Inflammatory macrophage (primary cell): ENCODE measurements at places on chromosomes 1 and 21.

GRCh38 chr1:24327891-24328290 is 8.7 kb downstream of the GRHL3 start:
- no peak for DNase-seq

GRCh38 chr1:221396526-221396925 is 345.4 kb downstream of the DUSP10 start:
- DNase-seq: no peak

DNA sequence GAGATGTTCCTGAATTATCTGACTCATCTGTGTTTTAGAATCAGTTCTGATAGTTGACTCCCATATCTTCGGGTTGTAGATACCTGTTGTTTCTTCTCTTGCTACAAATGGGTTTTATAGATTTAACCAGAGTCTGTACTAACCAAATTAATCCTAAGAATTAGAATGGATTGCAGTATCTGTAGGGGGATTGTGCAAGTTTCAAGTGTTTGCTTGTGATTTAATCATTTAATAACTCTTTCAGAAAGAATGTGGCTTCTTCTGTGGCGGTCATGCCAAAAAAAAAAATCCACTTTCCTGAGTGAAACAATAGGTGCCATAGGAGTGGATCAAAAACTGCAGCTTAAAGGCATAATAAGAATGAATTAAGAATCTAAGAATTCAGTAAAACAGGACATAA is 9.4 kb downstream of the IPO9 start:
- no peak for DNase-seq

GRCh38 chr1:33500547-33500946 is 28.1 kb downstream of the ZSCAN20 start:
- DNase-seq: no peak

GRCh38 chr1:150141452-150141851 is 8.3 kb upstream of the PLEKHO1 start:
- DNase-seq: peak; percentile 89

GRCh38 chr1:84995484-84996334 is 1.2 kb downstream of the MCOLN2 start:
- peak; percentile 17 for DNase-seq

DNA sequence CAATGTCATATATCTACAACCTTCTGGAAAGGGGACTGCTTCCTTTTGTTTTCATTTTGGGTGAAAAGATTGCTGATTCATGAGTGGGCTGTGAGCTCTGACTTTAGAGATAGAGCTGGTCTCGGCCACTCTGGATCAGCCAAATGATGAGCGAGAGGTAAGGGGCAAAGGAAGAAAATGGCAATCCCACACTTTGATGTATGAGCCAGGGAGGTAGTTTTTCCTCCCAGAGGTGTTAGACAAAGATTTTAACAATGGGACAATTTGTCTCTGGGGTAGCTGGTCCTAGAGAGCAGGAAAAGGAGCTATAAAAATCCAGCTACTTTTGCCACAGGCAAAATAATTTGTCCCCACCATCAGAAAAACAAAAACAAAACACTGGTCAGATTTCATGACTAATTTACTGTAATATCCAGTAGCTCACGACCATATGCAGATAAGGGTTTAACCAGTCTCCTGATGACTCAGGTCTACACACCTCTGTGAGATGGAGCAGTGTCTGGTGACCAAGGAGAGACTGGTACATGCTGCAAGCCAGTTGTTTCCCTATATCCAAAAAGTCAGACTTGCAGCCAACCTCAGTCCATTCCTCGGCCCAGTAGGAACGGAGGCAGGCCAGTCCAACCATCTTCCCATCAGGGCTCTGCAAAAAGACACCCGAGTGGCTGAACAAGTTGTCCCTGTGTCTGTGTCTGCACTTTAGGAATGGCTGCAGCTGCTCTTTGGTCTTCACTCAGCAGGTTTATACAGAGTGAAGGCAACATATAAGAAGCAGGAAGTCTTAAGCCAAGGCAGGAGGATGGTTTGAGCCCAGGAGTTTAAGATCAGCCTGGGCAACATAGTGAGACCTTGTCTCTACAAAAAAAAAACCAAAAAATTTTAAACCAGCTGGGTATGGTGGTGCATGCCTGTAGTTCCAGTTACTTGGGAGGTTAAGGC is 29.2 kb downstream of the DNASE2B start:
- DNase-seq: no peak

DNA sequence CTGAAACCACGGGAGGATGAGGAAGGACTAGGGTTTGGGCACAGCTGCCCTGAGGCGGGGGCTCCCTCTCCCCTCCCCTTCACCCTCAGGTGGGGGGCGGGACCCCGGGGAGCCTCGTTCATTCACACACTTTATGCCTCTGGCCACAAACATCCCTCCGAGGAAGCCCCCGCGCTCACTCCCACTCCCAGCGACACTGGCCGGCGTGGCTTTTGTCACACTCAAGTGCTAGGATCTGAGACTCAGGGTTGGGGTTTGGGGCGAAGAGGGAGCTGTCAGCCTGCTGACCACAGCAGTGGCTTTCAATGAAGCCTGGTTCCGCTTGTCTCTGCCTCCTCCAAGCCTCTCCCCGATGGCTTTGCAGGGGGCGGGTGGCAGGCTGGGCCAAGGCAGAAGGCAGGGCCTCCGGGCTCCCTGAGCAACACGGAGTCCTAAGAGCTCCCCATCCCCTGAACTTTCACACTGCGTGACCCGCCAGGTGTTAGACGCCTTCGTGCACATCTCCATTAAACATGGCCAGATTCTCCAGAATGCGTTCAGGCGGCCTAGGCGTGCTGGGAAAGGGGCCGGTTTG is 178.1 kb downstream of the NPHP4 start:
- no peak for DNase-seq

GRCh38 chr1:33634806-33635205 is 162.4 kb downstream of the ZSCAN20 start:
- DNase-seq: peak; percentile 13

- DNase-seq: no peak
Measured at GRCh38 chr1:200267937-200268336, 141.9 kb downstream of the ZNF281 start.

DNA sequence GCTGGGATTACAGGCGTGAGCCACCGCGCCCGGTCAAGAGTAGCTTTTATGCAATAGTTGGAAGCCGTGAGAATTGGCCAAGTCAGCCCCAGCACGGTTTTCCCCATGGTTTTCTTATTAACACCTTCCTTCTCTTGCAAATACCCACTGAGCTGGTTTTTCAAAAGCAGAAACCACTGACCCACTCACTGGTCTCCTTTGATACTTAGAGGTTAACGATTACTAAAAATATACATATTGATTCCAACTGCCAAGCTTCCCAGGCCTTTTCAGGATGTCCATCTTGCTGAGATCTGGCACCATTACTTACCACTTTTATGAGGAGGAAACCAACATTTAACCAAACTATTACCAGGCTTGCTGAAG is 25.9 kb upstream of the TARDBP start:
- no peak for DNase-seq

- DNase-seq: peak; percentile 64
Measured at GRCh38 chr1:164660412-164660772, 101.4 kb downstream of the PBX1 start.

DNA sequence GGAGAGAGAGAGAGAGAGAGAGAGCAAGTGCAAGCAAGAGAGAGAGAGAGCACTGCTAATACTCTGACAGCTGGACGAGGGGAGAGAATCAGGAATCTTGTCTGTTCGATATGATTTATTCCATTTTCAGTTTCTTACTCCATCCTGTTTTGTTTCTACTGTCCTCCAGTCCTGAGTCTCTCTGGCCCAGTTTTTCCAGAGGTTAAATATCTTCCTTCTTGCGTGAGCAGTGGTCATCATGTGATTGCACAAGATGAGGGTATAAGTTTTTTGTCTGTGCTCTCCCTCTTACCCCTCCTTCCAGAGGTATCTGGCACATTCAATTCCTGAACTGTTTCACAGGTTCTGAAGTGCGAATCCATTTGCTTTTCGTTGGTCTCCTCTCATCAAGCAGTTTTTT is 16.8 kb downstream of the UBE2U start:
- no peak for DNase-seq

DNA sequence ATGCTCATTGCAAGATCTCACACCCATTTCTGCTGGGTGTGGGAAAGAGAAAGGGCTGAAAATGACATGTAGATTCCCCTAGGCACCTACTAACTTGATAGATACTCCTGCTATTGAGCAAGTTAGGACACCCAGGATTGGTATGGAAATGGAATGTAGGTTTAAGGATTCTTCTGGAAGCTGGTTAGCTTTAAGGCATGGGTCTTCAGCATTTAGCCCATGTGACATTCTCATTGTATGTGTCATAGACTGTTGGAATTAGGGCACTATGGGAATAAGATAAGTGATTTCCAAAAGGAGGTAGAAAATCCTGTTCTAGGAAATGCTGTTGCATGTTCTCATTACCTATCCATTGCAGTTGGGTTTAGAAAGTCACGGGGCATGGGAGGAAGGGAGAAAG is 76.2 kb downstream of the DISC1 start:
- DNase-seq: no peak

- no peak for DNase-seq
Measured at GRCh38 chr1:33819913-33820311, 44.0 kb upstream of the HMGB4 start.

- DNase-seq: no peak
Measured at GRCh38 chr1:116753312-116753711, 918 bp upstream of the CD2 start.

GRCh38 chr1:181516706-181517105 is 33.4 kb downstream of the CACNA1E start:
- DNase-seq: no peak

DNA sequence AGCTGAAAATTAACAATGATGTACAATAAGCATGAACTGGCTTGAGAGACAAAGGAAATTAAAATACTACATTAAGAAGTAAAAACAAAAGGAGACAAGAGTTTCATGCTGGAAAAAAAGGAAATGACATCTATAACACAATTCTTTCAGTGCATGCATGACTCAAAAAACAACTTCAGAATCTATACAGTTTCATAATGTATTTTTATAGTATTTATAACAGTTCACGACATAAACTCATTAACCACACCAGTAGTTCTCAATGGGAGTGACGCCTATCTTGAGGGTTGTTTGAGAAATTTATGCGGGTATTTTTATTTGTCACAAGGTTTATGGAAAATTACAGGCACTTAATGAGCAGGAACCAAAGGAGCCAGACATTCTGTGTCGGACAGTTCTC is 168.5 kb downstream of the SMYD3 start:
- DNase-seq: no peak

GRCh38 chr1:31623365-31623764 is 5.9 kb downstream of the HCRTR1 start:
- DNase-seq: no peak

DNA sequence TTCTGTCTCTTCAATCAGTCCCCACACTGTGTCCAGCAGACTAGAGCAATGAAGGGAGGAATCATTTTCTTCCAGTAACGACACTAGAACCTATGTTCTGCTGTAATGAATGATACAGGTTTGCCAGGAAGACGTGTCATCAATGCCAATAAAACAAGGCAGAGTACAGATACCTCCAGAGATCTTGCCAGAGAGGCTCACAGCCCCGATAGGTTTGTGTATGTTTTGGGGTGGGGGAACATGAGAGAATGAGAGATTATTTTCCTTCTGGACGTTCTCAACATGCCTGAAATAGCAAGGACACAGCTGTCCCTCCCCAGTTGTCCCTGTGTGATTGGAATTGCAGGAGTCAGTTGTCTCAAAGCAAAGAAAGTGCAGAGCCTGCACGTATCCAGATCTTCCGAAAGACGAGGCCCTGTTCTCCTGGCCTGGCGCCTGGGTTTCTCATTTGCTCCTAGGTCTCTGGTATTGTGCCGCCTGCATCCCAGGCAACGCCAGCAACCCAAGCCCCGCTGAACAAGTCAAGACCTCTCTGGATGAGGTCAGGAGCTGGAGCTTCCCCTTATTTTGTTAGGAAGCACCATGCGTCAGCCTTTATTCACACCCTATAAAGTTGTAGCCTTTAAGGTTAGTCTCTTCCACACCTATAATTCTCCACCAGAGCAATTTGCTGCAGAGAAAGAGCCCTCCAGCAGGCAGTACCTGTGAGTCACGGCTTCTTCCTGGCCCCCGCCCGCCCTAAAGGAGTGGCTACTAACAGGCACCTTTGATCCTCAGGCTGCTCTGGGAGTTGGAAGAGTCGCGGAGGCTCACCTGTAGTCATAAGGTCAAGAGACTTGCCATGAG is 130.5 kb downstream of the TOMM20 start:
- DNase-seq: peak; percentile 22

DNA sequence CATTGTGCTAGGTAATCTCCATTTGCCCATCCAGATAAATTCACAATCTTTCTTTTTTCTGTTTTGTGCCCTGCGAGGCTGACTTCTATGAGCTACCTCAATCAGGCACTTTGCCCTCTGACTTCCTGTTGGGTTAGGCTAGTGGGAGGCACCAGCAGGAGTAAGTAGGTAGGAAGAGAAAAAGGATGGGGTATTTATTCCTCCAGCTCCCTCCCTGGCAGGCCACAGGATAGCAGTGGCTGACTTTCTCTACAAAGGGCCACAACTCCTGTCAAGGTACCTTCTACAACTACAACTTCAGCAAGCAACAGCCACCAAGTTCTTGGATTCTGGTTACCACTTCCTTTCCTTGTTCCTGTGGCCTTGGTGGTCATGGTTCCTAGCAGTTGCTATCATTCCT is 18.8 kb upstream of the GORAB start:
- no peak for DNase-seq

DNA sequence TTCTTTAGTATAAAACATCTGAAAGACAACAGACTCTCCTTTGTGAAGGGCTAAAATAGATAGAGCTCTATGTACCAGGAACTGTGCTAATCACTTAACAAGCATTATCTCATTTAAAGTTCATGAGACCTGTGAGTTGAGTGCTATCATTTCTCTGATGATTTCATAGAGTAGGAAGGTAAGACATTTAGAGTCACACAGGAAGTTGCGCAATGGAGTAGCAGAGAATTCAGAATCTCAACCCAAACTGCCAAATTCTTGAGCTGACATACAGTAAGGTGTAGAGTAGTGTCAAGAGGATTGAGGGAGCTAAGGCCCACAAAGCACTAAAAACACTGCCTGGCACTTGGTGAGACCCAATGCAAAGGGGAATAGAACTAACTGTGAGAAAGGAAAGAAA is 384.3 kb downstream of the NTNG1 start:
- no peak for DNase-seq

GRCh38 chr1:225445639-225446594 is 18.1 kb upstream of the LBR start:
- DNase-seq: no peak

DNA sequence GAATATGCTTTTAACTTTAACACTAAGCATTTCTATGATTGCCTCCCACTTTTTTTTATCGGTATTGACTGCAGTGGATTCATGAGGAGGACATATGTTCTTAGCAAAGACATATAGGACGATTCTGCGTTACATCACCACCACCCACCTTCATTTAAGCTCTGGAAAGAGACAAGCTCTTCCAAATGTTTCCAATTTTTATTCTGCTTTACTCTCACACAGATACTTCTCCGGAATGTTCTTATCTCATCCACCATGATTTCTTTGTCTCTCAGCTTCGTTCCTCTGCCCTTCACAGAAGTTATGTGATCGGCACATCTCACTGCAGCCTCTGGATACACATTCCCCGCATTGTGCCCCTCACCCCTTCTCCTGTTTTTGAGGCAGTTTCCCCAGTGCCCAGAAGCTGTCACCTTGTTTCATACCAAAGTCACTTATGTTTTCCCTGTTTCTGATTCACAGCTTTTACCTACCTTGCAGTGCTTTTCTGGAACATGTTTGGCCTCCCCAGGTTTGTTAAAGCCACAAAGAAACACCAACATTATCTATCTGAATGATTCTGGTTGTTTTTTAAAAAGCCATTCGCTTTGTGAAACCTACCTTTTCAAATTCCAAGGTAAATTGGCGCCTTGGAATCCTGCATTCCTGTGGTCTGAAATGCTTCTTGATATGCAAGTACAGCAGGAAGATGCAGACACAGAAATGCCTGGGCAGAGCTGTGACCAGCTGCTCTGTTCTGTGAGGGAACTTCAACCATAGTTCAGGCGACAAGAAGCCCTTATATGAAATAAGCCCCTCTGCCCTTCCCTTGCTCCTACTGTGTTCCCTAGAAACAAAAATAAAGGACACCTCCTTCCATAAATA is 1020.2 kb downstream of the TTLL7 start:
- no peak for DNase-seq
